Smooth muscle cell of the pulmonary artery (primary cell): ENCODE measurements at places on chromosomes 2 and 18. TPM values are rescaled to one million over a fixed set of nuclear protein-coding genes. Genes with fewer than 3 reads are reported as not detected.

SIX3 gene
- total RNA-seq, result not detected in 2 replicates

CCDC102B gene
- 7.1 and 64.7 TPM in 2 replicates for total RNA-seq

ABCB11 gene
- total RNA-seq, result under 0.01 and 0.13 TPM in 2 replicates

FAM237A gene
- total RNA-seq, result not detected in 2 replicates

SGPP2 gene
- not detected in 2 replicates for total RNA-seq

ACMSD gene
- total RNA-seq, result not detected in 2 replicates

CASP10 gene
- total RNA-seq, result 5.3 and 6.8 TPM in 2 replicates

PARD3B gene
- total RNA-seq, result 13.6 and 14.7 TPM in 2 replicates

HJURP gene
- total RNA-seq, result 2.6 and 5.2 TPM in 2 replicates

SNRNP27 gene
- 19.4 and 27.4 TPM in 2 replicates for total RNA-seq

TRAF3IP1 gene
- 8.1 and 12.0 TPM in 2 replicates for total RNA-seq

CTAGE1 gene
- total RNA-seq, result 0.07 TPM in 1 of 2 replicates, not detected in the other

CFAP53 gene
- total RNA-seq, result 0.46 TPM in 2 replicates

STRADB gene
- 37.7 and 39.4 TPM in 2 replicates for total RNA-seq

TWIST2 gene
- total RNA-seq, result 20.7 and 29.0 TPM in 2 replicates

DSG1 gene
- not detected in 2 replicates for total RNA-seq

TDRD15 gene
- not detected in 2 replicates for total RNA-seq

RAD51AP2 gene
- 0.03 TPM in 1 of 2 replicates, not detected in the other for total RNA-seq

ANKRD30B gene
- total RNA-seq, result 0.73 and 1.4 TPM in 2 replicates

ALPP gene
- total RNA-seq, result not detected in 2 replicates

ASPRV1 gene
- 0.33 and 0.46 TPM in 2 replicates for total RNA-seq

NPPC gene
- total RNA-seq, result 0.07 and 0.96 TPM in 2 replicates

UCN gene
- total RNA-seq, result 0.85 and 1.2 TPM in 2 replicates

MC5R gene
- not detected in 2 replicates for total RNA-seq

HS6ST1 gene
- 15.4 and 29.5 TPM in 2 replicates for total RNA-seq

KIF1A gene
- 0.07 and 0.33 TPM in 2 replicates for total RNA-seq

RAB12 gene
- total RNA-seq, result 46.3 and 54.7 TPM in 2 replicates

NTSR2 gene
- total RNA-seq, result not detected in 2 replicates

CNDP1 gene
- total RNA-seq, result not detected in 2 replicates

CD226 gene
- total RNA-seq, result 0.46 and 0.69 TPM in 2 replicates

RAB6C gene
- total RNA-seq, result not detected in 2 replicates

LRP2 gene
- total RNA-seq, result not detected in 2 replicates
